ENCODE measurements at places on chromosomes 6 and 20. TPM values are rescaled to one million over a fixed set of nuclear protein-coding genes. Genes with fewer than 3 reads are reported as not detected.
A peak's percentile ranks its signal among the peaks of the same experiment; 100 is the strongest.

The LST1 gene
- total RNA-seq: 1.7 TPM

DNA sequence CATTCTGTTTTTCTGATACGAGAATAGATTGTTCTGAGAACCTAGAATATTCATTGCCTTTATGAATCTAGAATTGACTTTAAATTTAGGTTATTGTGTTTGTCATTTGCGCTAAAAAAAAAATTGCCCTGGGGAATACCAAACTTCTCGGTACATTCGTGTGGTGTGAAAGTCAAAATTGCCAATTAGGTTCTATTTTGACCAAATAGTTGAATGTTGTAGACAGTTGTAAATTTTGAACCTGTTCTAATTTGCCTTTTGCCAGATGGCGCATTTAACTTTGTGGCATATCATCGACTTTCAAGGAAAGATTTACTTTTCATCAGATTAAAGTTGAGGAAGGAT, 3.0 kb downstream of the WTAP start:
- no peak overlapping the region for H3K4me3 ChIP-seq
- H3K36me3 ChIP-seq: no peaks in the 10 kb centered on the region
- H3K27ac ChIP-seq: peak overlapping the region; percentile 100

The ENPP1 gene
- total RNA-seq: 3.9 TPM

The ARMH2 gene
- not detected for total RNA-seq

- H3K27ac ChIP-seq: no peak overlapping the region
- H3K4me3 ChIP-seq: no peak overlapping the region
- H3K36me3 ChIP-seq: peaks cover 14% of the 10 kb centered on the region
- H3K4me1 ChIP-seq: no peaks in the 10 kb centered on the region
- H3K27me3 ChIP-seq: no peaks in the 10 kb centered on the region
These were observed 79.8 kb downstream of the RALGAPA2 start for GRCh38 chr20:20632644-20633043.

The GINS1 gene
- total RNA-seq: 1.4 TPM

The SNX21 gene
- total RNA-seq: 53.5 TPM

GRCh38 chr6:40528051-40528450, 59.1 kb downstream of the LRFN2 start:
- no peak for DNase-seq
- H3K36me3 ChIP-seq: no peaks in the 10 kb centered on the region
- no peak overlapping the region for H3K27ac ChIP-seq
- H3K4me3 ChIP-seq: no peak overlapping the region
- H3K27me3 ChIP-seq: no peaks in the 10 kb centered on the region
- no peaks in the 10 kb centered on the region for H3K4me1 ChIP-seq
